ENCODE measurements at places on chromosomes 3 and 15. TPM values are rescaled to one million over a fixed set of nuclear protein-coding genes. Genes with fewer than 3 reads are reported as not detected.
A peak's percentile ranks its signal among the peaks of the same experiment; 100 is the strongest.

DNA sequence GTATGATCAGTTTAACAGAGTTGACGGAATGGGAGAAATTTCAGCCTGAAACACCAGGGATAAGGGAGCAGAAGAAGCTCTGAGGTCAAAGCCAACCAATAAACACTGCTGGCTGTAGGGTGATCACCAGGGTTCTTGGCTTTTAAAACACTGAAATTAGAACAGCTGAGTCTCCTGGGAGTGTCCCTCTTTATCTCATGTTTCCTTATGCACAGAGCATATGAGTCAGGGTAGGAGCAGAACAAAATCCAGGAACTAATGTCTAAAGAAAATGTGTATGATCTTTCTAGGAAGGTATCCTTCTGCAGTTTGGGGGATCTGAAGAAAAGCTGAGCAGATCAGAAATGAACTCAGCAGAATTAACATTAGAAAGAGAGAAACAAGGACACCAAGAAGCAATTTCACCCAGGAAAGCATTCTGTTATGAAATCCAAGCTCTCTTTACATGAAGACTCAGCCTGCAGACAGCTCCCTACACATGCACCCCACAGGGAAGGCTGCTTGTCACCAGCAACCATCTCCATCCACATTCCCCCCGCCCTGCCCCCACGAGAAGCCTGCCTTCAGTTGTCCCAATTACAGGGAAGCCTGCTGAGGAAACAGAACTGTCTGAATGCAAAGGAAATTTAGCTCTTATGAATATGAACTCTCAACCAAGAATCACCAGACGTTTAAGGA, 469.7 kb downstream of the PDCD6IP start:
- no peaks in the 10 kb centered on the region for H3K27me3 ChIP-seq
- no peak for DNase-seq
- H3K4me3 ChIP-seq = no peak overlapping the region
- no peak overlapping the region for H3K27ac ChIP-seq
- H3K4me1 ChIP-seq = no peaks in the 10 kb centered on the region

DNA sequence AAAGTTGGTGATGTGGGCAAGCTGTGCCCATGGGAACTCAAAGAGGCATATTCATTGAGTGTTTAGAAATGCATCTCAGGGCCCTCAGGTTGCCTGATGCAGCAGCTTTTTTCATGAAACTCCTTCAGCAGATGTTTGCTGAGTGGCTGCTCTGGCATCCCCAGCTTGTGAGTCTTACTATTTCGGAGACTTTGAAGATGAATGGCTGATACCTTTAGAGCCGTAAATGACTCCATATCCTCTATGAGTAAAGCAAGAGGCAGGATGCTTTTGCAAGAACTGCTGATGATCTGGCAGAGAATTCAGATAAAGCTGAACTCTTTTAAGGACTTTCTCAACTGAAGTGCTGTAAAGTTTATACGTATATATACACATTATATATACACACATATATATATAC, 384.3 kb downstream of the CACNA2D3 start:
- no peaks in the 10 kb centered on the region for H3K4me1 ChIP-seq
- no peak overlapping the region for H3K27ac ChIP-seq
- no peaks in the 10 kb centered on the region for H3K36me3 ChIP-seq
- H3K27me3 ChIP-seq = no peaks in the 10 kb centered on the region

GRCh38 chr15:92438471-92438870, 44.8 kb downstream of the ST8SIA2 start:
- H3K27me3 ChIP-seq = peaks cover 3% of the 10 kb centered on the region
- H3K27ac ChIP-seq = no peak overlapping the region
- no peak for DNase-seq
- no peaks in the 10 kb centered on the region for H3K4me1 ChIP-seq

DNA sequence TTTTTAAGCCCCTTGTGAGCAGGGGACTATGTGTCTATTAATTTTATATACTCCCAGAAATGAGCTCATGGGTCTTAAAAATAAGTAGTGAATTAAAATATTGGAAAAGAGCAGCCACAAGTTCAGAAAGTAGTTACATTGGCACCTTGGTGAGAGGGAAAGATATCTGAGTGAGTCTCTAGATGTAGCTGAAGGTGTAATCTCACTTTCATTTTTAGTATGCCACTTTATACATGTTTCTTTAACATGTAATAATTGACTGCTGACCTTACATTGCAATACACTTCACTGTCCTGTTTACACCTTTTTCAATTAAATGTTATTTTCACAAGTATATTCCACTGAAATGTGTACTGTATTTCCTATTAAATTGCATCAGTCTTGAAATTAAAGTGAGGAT, 12.1 kb upstream of the PAK6 start:
- H3K36me3 ChIP-seq = no peaks in the 10 kb centered on the region
- no peak for DNase-seq
- no peaks in the 10 kb centered on the region for H3K27me3 ChIP-seq
- H3K27ac ChIP-seq = no peak overlapping the region
- no peaks in the 10 kb centered on the region for H3K4me1 ChIP-seq

DNA sequence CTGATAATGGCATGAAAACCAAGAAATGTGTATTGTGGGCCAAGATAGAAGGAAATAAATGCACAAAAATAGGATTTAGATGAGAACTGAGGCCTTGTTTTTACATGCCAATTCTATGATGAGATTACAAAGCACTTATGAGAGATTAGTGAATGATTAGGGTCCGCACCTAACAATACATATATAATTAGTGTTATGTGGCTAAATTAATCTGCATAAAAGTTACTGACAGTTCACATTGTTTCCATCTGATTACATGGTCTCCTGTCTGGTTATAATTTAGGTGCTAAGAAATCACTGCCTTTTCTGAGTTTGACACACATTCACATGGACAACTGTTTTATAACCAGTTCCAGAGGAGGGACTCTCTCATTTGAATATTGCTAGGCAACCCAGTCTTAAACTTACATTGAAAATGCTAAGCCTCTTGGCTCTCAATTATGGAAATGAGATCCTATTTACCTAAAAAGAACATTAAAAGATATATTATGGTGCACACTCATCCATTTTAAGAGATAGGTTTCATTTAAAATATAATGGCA, 117.0 kb upstream of the ARL6 start:
- no peaks in the 10 kb centered on the region for H3K4me1 ChIP-seq
- H3K4me3 ChIP-seq = no peak overlapping the region
- H3K27me3 ChIP-seq = no peaks in the 10 kb centered on the region

DNA sequence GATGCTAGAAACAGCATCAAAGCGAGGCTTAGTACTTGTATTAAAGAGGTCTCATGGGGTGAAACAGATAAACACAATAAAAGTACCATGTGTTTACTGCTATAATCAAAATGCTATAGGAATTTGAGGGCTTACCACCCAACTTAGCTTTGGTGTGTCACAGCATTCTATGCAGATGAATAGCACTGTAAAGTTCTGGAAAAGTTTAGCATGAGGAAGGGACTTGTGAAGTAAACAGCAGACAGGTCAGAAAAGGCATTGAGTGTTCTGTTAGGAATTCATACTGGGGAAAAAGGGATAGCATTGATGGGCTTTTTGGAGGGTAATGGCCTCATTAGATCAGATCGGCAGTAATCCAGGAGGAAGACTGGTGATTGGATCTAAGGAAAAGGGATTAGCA, 505.3 kb downstream of the NLGN1 start:
- no peaks in the 10 kb centered on the region for H3K27me3 ChIP-seq
- no peak overlapping the region for H3K4me3 ChIP-seq
- no peak overlapping the region for H3K27ac ChIP-seq
- H3K4me1 ChIP-seq = no peaks in the 10 kb centered on the region
- no peaks in the 10 kb centered on the region for H3K36me3 ChIP-seq
- DNase-seq = no peak

- no peaks in the 10 kb centered on the region for H3K36me3 ChIP-seq
- DNase-seq = no peak
- H3K27ac ChIP-seq = no peak overlapping the region
- peaks cover 3% of the 10 kb centered on the region for H3K27me3 ChIP-seq
These were observed 126.2 kb upstream of the PFN2 start for GRCh38 chr3:150096700-150097587.

DNA sequence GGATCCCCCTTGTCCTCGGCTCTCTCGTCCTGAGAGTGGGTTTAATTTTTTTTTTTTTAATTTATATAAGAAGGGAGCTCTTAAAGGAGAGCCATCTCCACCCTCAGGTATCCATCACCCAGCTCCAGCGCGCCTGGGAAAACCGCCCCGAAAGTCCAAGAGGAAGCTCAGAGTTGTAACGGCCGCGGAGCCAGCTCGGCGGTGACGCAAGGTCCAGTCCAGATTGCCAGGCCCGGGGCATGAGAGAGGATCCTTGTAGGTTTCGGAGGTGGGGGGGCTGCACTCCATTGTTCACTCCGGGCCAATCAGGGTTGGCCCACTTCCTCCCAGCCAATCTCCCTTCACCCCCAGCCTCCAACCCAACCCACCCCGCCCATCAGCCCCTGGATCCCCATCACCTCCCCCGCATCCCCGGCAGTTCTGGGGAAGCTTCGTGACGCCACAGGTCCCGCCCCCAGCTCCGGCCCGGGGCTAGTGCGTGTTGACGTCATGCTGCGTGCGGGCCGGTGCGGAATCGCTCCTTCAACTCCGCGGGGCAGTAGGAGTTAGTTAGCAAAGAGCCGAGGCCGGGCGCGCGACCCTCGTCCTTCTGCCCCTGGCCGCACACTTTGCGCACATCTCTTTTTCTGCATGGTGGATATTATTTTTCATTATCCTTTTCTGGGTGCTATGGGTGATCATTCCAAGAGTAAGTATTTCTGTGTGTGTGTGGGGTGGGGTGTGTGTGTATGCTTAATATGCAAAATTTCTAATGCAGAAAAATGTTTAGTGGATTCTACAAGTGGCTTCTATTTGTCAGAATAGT, at the start of gene ISL2:
Gene ISL2, plus strand, starts transcription at position 520 of the 805 bp plus-strand sequence. Its CDS starts 111 bp downstream, at position 631.
- peak; percentile 33 for DNase-seq
- no peak within 1 kb of the TSS for H3K4me3 ChIP-seq

DNA sequence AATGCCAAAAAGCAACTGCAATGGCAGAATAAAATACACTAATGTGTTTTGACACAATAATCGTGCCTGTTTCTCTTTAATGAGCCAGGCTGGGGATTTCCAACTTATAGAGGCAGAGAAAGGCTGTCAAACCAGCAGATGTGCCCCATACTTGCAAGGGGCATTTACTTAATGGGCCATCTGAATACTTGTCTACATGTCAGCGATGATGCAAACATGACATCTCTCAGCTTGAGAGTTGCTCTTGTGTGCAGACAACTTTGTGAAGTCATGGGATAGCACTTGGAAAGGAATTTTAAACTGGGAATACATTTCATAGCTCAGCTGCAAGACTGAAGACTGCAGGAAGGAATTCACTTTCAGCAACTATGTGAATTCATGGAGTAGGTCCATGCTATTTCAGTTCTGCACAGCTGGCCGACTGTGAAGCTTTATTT, 127.4 kb upstream of the ADAMTS9 start:
- H3K27me3 ChIP-seq = no peaks in the 10 kb centered on the region
- H3K27ac ChIP-seq = no peak overlapping the region
- H3K4me1 ChIP-seq = no peaks in the 10 kb centered on the region

Gene SPRED1
- total RNA-seq = 7.7 TPM

Gene FAM174B
- 2.5 TPM for total RNA-seq

Gene MYEF2
- 0.42 TPM for total RNA-seq

Measured in liver (tissue), 10 donors.